Testis (tissue), 5 donors: ENCODE measurements at places on chromosomes 5 and 9. TPM values are rescaled to one million over a fixed set of nuclear protein-coding genes. Genes with fewer than 3 reads are reported as not detected.

- DNase-seq = peak; percentile 22
- no peaks in the 10 kb centered on the region for H3K27me3 ChIP-seq
- H3K4me1 ChIP-seq = no peaks in the 10 kb centered on the region
- no peak overlapping the region for H3K27ac ChIP-seq
Observed at GRCh38 chr9:80175286-80176150, 603.8 kb downstream of the TLE4 start.

DNA sequence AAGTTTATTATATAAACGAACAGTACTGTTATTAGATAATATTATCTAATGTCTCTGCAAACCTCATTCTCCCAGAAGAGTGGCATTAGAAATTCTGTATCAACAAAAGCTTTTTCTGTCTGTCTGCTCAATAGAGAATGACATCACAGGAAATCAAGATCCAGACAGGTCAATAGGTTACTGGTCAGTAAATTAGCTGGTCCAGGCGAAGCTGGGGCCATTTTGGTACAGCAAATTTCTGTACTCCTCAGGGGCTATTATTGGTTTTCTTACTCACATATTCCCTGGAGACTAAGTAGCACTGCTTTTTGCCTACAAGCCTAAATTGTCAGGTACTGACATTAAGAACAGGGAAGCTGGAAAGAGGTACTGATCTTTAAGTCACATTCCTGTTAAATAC, 80.5 kb downstream of the PLPP1 start:
- no peaks in the 10 kb centered on the region for H3K27me3 ChIP-seq
- no peaks in the 10 kb centered on the region for H3K36me3 ChIP-seq
- no peaks in the 10 kb centered on the region for H3K4me1 ChIP-seq
- DNase-seq = no peak

DNA sequence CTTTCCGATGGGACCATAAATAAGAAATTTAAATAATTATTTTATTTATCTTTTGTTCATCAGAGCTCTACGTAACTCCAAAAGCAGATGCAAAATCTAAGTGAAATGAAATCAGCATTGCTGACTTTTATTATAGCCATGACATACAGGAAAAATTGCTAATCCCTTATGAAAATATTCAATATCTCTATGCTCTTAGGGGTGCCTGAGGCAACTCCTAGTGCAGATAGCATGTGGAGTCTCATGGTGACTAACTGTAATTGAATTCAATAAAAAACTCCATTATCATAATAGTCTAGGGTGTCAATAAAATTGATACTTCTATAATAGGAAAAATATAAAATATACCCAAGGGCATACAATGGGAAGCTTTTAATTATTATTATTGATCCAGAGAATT, 42.6 kb downstream of the SLC24A2 start:
- H3K4me1 ChIP-seq = no peaks in the 10 kb centered on the region
- H3K36me3 ChIP-seq = no peaks in the 10 kb centered on the region
- H3K27me3 ChIP-seq = no peaks in the 10 kb centered on the region
- no peak for DNase-seq
- no peak overlapping the region for H3K4me3 ChIP-seq
- H3K27ac ChIP-seq = no peak overlapping the region

- H3K36me3 ChIP-seq = no peaks in the 10 kb centered on the region
- H3K27me3 ChIP-seq = no peaks in the 10 kb centered on the region
- H3K4me1 ChIP-seq = no peaks in the 10 kb centered on the region
- no peak overlapping the region for H3K4me3 ChIP-seq
- peak; percentile 4 for DNase-seq
- no peak overlapping the region for H3K27ac ChIP-seq
Observed at GRCh38 chr9:134619448-134619982, 22.1 kb upstream of the COL5A1 start.

GRCh38 chr5:31783086-31783645, 144.2 kb downstream of the PDZD2 start:
- no peaks in the 10 kb centered on the region for H3K4me1 ChIP-seq
- H3K27ac ChIP-seq = no peak overlapping the region
- no peak for DNase-seq
- H3K27me3 ChIP-seq = no peaks in the 10 kb centered on the region
- no peaks in the 10 kb centered on the region for H3K36me3 ChIP-seq
- no peak overlapping the region for H3K4me3 ChIP-seq

GRCh38 chr5:1089146-1089545, 22.7 kb downstream of the SLC12A7 start:
- DNase-seq = no peak
- no peaks in the 10 kb centered on the region for H3K36me3 ChIP-seq
- H3K27me3 ChIP-seq = no peaks in the 10 kb centered on the region
- H3K27ac ChIP-seq = no peak overlapping the region
- peaks cover 11% of the 10 kb centered on the region for H3K4me1 ChIP-seq

DNA sequence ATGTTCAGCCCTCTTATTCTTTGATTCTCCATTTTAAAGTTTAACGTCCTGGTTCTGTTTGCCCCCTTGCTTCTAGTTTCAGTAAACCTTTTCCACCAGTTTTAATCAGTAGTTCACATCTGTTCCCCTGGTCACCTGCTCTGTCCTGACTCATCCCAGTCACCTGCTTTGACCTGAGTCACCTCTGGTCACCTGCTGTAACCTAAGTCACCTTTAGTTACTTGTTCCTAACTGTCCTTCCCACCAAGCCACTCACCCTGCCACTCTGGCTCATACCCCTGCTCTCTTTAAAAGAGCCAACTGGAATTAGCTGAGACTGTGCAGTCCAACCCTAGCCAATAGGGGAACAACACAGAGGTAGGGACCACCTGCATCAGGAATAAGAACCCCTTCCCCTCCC, 43.0 kb downstream of the SEMA6A start:
- DNase-seq = no peak
- no peaks in the 10 kb centered on the region for H3K27me3 ChIP-seq
- peaks cover 6% of the 10 kb centered on the region for H3K4me1 ChIP-seq
- H3K27ac ChIP-seq = no peak overlapping the region
- no peaks in the 10 kb centered on the region for H3K36me3 ChIP-seq

GRCh38 chr5:143306040-143306439, 97.4 kb downstream of the NR3C1 start:
- H3K36me3 ChIP-seq = no peaks in the 10 kb centered on the region
- no peaks in the 10 kb centered on the region for H3K4me1 ChIP-seq
- no peak overlapping the region for H3K4me3 ChIP-seq
- no peak for DNase-seq
- H3K27me3 ChIP-seq = no peaks in the 10 kb centered on the region
- no peak overlapping the region for H3K27ac ChIP-seq

DNA sequence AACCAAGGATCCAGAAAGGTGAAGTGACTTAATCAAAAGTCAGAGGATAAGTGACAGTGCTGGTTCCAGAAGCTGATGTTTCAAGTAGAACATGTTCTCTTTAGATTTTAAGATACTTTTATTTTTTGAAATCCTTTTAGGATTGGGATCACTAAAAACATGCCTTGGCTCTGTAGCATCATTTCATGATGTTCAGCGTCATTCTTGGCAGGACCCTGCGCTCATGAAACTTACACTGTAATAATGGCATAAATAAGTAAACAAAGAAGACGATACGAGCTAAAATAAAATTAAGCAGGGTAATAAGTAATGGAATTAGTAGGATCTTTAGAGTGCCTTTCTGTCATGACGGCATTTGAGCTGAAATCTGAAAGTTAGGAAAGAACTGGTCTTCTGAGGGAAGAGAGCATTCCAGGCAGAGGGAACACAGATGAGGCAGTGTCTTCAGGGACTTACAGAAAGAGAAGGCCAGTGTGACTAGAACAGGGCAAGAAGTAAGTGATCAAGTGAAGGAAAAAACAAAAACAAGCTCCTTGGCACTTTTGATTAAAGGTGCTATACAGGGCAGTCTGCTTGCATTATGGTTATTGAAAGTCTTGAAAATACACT, 19.9 kb downstream of the CTNNA1 start:
- no peaks in the 10 kb centered on the region for H3K27me3 ChIP-seq
- H3K4me1 ChIP-seq = peaks cover 4% of the 10 kb centered on the region
- no peak for DNase-seq

- no peak overlapping the region for H3K4me3 ChIP-seq
- H3K36me3 ChIP-seq = no peaks in the 10 kb centered on the region
- no peak for DNase-seq
- no peaks in the 10 kb centered on the region for H3K4me1 ChIP-seq
- no peak overlapping the region for H3K27ac ChIP-seq
- H3K27me3 ChIP-seq = no peaks in the 10 kb centered on the region
Observed at GRCh38 chr5:150217038-150217437, 27.2 kb downstream of the SLC6A7 start.

DNA sequence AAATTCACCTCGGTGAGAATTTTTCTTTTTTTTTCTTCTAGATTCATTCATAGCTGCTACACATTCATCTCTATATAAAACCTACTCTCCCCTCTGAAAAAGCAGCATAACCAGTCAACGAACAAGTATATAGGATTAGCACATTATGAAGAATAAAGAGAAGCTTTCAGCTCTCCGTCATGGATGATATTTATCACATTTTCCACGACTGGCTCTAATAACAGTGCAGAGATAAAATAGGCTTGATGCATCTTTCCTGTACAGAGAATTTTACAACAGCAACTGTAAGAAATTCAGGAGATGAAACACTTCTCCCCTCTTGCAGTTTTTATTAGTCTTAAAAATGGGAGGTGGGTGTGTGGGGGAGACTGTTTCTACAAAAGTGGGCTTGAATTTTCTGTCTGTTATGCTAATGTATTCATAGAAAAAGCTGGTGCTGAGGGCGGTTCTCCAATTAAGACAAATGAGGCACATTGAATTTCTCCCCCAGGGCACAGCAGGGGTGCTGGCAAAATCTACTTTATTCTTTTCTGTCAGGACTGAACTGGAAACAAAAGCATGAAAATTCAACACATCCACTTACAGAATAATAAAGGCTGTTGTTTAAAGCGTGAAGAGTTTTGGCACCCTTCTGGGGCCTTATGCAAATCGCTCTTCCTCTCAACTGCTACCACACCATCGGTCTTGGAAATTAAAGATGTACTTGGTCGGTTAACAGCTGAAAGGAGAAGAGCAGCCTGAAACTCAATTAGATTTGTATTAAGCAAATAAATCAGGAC, 233.9 kb upstream of the ZNF608 start:
- H3K27me3 ChIP-seq = no peaks in the 10 kb centered on the region
- DNase-seq = no peak
- H3K27ac ChIP-seq = no peak overlapping the region

DNA sequence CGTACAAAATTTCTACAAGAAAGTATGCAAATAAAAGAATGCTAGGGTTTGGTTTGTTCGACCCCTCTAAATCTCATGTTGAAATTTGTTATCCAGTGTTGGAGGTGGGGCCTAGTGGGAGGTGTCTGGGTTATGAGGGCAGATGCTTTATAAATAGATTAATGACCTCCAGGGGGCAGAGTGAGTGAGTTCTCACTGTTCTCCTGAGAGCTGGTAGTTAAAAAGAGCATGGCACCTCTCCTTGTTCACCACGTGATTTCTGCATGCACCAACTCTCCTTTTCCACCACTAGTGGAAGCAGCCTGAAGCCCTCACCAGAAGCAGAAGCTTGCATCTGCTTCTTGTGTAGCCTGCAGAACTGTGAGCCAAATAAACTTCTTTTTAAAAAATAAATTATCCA, 50.4 kb upstream of the FAM170A start:
- no peaks in the 10 kb centered on the region for H3K27me3 ChIP-seq
- peak; percentile 23 for DNase-seq
- H3K4me1 ChIP-seq = no peaks in the 10 kb centered on the region
- no peaks in the 10 kb centered on the region for H3K36me3 ChIP-seq
- H3K27ac ChIP-seq = no peak overlapping the region

DNA sequence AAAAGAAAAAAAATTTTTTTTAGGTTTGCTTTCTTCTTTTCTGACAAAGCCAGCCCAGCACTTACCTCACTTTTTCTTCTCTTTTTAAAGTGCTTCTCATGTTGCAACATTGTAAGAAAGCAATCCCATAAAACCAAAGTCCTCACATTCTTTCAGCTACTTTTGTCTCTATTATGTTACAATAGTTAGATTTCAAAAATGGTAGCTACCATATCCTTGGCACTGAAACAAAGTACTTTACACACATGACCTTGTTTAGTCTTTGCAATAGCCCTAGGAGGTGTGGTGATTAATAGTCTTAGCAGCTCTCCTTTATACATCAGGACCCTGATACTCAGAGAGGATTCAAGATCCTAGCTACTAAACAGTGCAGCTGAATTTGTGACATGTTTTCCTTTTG, 23.5 kb upstream of the CARTPT start:
- no peaks in the 10 kb centered on the region for H3K36me3 ChIP-seq
- H3K4me3 ChIP-seq = no peak overlapping the region
- no peak for DNase-seq
- H3K27me3 ChIP-seq = no peaks in the 10 kb centered on the region

- no peaks in the 10 kb centered on the region for H3K27me3 ChIP-seq
- no peaks in the 10 kb centered on the region for H3K36me3 ChIP-seq
- peak; percentile 44 for DNase-seq
- no peak overlapping the region for H3K4me3 ChIP-seq
- no peaks in the 10 kb centered on the region for H3K4me1 ChIP-seq
- no peak overlapping the region for H3K27ac ChIP-seq
Observed at GRCh38 chr5:141778206-141778605, 96.2 kb upstream of the ARAP3 start.

DNA sequence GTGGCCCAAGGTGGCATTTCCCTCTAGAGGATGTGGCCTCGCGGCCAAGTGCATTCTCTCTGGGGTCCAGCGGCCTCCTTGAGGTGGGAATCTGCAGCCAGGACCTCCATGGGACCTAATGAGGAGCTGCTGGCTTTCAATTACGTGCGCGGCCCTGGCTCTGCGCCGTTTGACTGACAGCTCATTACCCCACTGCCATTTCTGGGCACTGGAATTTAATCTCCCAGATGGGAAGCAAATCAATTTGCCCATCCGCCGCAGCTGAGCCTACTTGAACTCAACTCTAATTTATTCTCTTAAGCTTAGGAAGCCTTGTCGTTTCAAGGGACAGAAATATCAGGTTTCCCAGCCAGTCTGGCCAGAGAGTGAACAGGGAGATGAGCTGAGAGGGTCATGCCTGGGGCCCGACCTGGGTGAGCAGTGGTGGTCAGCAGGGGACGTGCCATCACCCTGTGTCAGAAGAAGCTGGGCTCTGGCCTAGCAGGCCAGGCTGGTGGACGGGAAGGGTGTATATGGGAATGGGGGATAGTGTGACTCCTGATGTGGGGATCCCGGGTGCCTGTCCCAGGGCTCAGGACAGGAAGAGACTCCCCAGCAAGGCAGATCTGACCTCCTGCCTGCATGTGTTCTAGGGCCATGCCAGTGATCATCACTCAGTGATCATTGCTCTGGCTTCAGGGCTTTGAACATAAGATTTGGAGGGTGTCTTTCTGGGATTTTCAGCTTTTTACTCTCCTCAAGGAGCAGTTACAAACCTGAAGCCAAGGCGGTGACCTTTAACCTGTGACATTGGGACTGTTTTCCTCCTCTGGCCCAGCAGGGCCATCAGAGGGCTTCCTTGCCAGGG, 69.7 kb downstream of the MACROH2A1 start:
- no peaks in the 10 kb centered on the region for H3K36me3 ChIP-seq
- no peak overlapping the region for H3K4me3 ChIP-seq
- H3K27me3 ChIP-seq = no peaks in the 10 kb centered on the region

- H3K36me3 ChIP-seq = no peaks in the 10 kb centered on the region
- no peak overlapping the region for H3K4me3 ChIP-seq
- H3K27ac ChIP-seq = no peak overlapping the region
- no peak for DNase-seq
- H3K4me1 ChIP-seq = no peaks in the 10 kb centered on the region
- H3K27me3 ChIP-seq = no peaks in the 10 kb centered on the region
Observed at GRCh38 chr5:133715216-133715615, 102.9 kb upstream of the FSTL4 start.

Gene TLR4
- total RNA-seq = 5.0 TPM

Gene TMEM215
- 2.2 TPM for total RNA-seq

Gene TAF11L5
- total RNA-seq = not detected

Gene NEUROG1
- not detected for total RNA-seq
